ENCODE measurements at places on chromosomes 13 and 19.

- peak; percentile 45 for DNase-seq
Measured at GRCh38 chr13:31951215-31951678, 80.3 kb upstream of the FRY start.

- no peak for DNase-seq
Measured at GRCh38 chr13:42680748-42681147, 100.6 kb upstream of the FAM216B start.

- DNase-seq: no peak
Measured at GRCh38 chr13:96836733-96837132, 157.5 kb downstream of the OXGR1 start.

DNA sequence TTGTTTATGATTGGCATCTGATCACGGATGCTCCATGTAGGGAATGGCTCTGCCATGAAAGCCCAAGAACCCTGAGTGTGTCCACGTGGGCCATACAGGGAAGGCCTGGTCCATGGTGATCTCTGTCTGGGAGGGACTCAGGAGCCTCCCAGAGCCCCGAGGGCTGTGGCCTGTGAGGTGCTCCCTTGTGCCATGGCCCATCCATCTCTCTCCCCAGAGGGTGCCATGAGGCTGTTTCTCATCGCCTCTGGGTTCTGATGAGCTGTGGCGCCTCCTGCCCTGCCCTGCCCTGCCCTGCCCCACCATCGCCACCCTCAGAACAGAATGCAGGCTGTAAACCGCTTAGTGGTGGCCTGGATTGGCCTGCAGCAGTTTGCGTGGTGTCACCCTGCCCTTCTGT, 83.1 kb downstream of the ATP11A start:
- no peak for DNase-seq

DNA sequence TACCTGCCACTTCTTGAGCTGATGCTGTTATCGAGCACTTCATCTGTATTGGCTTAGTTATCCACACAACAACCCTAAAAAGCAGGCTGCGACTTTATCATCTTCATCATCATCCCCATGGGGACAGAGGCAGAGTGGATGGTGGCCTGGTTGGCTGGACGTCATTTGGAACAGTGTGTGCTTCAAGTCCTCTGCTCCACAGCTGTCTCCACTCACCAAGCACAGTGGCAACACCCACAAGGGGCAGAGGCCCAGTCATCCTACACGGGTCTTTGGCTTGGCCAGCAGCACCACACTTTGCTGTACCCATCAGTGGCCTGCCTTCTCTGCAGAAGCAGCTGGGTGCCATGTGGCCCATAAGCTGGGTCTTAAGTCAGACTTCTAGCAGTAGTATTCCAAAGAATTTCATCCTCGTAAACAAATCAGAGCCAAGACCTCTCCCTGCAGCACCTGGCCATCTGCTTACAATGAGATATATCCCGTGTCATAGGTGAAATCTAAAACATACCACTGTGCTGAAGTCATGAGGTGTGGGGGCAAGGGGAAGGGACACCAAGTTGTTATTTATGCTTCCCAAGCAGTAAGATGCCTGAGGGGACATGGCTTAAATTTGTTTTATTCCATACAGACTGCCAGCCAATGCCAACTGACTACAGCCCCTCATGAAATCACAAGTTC, 47.9 kb upstream of the EPHX3 start:
- DNase-seq: no peak

DNA sequence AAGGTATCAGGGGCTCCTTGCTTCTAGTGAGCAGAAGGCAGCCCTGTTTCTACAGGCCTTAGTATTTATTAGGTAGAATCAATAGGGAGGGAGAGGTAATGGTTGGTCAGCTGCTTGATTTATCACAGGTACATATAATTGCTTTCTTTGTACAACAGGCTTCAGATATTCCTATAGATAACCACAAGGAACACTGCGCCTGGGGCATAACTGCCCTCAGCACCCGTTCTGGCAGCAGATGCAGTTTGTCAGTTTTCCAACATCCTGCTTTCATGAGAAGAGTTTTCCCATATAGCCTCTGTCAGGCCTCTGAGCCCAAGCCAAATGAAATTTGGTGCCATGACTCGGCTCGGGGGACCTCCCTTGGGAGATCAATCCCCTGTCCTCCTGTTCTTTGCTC, 12.4 kb upstream of the ZNF486 start:
- no peak for DNase-seq

DNA sequence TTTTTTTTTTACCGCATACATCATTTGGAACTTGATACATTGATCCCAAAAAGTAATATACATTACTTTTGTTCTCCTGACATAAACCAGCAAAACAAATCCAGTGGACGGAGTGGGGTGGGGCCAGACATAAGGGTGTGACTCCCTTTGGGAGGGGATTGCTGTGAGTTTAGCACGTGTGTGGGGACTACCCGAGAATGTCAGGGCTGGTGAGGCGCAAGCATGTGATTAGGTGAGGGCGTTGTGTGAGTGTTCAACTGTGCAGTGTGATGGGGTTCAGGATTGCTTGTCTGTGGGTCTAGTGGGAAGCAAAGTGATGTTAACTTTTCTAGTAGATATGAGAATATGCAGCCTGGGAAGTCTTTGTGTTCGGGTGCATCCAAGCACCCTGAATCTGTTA, 468.0 kb downstream of the TSHZ3 start:
- DNase-seq: no peak

GRCh38 chr19:46731007-46731501, 14.1 kb upstream of the PRKD2 start:
- DNase-seq: no peak

- DNase-seq: no peak
Measured at GRCh38 chr13:73055813-73056564, 2.8 kb upstream of the KLF5 start.

GRCh38 chr19:46976845-46977320, 42.8 kb upstream of the NPAS1 start:
- DNase-seq: no peak

- no peak for DNase-seq
Measured at GRCh38 chr13:42617221-42617620, 43.3 kb downstream of the TNFSF11 start.

DNA sequence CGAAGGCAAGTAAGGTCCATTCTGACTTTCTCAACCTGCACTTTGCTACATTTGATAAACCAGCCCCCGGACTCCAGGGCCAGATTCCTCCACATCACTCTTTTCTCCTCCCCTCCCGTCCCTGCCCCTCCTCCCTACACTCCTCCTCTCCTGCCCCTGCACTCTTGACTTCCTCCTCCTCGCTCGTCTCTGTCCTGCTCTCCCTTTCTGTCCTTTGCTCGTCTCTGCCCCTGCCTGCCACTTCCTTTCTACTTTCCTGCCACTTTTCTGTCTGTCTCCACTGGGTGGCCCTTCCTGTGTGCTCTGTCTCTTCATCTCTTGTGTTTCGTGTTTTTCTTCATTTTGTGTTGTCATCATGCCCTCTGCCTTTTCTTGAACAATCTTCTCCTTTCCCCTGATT, 7.0 kb downstream of the U2AF2 start:
- DNase-seq: no peak

- peak; percentile 42 for DNase-seq
Measured at GRCh38 chr13:32314271-32315237, 609 bp downstream of the ZAR1L start.

GRCh38 chr19:58366585-58367430, 4.3 kb upstream of the ZNF497 start:
- DNase-seq: no peak

GRCh38 chr19:38395381-38396114, 7.1 kb downstream of the SPRED3 start:
- no peak for DNase-seq

GRCh38 chr13:78047151-78047550, 128.5 kb upstream of the EDNRB start:
- DNase-seq: no peak

GRCh38 chr13:78147905-78148304, 229.3 kb upstream of the EDNRB start:
- DNase-seq: no peak

DNA sequence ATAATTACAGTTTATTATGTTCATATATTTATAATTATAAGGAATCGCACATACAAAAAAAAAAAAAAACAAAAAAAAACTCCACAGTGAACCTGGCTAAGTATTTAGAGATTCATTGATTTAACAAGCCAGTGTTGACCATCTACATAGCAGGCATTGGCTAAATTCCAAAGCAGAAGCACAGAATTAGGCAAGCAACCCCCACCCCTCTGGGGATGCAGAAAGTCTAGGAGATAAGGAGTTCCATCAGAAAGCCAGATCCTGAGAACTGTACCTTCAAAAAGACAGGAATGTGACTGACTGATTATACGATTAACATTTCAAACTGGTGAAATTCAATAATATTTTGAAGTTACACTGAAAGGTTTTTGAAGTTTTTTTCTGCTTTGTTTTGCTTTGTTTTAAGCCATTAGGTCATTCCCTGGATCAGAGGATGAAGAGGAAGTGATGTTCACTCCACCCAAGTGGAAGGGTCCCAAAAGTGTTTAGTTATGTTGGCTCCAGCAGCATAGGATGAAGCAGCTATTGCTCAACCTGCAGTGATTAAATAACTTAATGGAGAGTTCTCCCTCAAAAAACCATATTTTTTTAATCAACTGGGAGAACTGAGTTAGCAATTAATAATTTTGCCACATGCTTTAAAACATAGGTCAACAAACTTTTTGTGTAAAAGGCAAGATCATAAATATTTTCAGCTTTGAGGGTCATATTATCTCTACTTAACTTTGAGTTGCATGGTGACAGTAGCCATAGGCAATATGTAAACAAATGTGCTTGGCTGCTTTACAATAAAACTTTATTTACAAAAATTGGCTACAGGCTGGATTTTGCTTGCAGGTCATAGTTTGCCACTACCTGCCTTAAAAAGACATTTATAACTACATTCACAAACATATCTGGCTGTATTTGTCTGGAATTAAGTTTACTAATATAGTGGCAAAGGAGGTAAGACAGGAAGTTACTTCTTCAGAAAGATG, 49.6 kb downstream of the DOCK9 start:
- DNase-seq: no peak

- DNase-seq: no peak
Measured at GRCh38 chr19:1353144-1353543, 30.6 kb upstream of the NDUFS7 start.

GRCh38 chr13:103030776-103031175, 35.4 kb downstream of the SLC10A2 start:
- DNase-seq: no peak

DNA sequence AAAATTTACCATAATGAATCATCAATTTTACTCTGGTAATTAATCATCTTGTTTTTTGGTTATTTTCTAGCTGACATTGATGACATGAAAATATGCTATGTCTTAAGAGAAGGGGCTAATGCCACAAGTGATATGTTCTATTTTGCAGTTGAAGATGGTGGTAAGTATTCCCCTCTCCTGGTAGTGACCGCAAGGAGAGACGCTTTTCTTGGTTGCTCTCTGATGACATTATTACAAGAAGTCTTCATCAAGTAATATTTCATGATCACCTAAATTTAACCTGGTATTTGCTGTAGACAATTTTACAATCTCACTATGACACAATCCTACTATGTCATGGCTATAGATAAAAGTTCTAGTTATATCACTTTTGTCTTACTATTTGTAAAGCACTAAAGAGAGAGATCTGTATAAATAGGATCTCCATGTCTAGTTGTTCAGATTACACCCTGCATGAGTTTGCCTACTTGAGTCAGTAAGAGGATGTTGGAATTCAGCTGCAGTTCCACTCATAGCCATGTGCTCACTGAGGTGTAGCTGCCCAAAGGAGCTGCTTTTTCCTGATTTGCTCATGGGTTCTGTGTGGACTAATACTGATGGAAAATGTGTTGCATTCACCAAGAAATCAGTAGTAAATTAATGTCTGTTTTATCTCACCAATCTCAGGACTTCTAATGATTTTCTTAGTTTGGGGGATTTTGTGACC, 10.9 kb downstream of the FREM2 start:
- no peak for DNase-seq

DNA sequence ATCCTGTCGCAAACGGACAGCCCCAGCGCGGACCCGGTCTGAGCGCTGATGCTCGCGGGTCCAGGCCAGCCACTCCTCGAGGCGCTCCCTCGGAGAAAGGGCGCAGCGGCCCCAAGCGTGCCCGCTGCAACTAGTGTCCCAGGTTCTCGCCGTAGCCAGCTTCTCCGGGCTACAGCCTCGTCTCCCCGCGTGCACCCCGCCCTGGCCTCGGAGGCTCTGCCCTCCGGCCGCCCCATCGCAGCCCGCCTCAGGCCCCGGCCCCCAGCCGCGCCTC, 487 bp downstream of the FLT1 start:
- DNase-seq: no peak

DNA sequence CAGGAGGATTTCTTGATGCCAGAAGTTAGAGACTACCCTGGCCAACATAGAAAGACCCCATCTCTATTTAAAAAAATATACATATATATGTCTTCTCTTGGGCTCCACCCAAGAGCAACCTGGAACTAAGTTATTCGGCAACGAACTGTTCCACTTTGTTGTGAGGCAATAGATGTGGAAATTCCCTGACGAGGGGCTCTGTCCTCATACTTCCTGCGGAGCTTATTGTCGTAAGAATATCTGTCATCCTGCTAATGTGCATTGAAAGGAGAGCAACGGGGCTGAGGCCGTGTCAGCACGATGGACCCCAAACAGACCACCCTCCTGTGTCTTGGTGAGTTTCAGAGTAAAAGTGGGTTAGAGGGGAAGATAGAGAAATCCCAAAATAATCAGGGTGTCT, at the start of gene FCAR:
FCAR (plus strand) TSS at position 246 of the 400 bp plus-strand sequence; CDS start at position 301, 55 bp downstream.
- no peak for DNase-seq

- DNase-seq: no peak
Measured at GRCh38 chr13:109165417-109165904, 536.0 kb downstream of the MYO16 start.

DNA sequence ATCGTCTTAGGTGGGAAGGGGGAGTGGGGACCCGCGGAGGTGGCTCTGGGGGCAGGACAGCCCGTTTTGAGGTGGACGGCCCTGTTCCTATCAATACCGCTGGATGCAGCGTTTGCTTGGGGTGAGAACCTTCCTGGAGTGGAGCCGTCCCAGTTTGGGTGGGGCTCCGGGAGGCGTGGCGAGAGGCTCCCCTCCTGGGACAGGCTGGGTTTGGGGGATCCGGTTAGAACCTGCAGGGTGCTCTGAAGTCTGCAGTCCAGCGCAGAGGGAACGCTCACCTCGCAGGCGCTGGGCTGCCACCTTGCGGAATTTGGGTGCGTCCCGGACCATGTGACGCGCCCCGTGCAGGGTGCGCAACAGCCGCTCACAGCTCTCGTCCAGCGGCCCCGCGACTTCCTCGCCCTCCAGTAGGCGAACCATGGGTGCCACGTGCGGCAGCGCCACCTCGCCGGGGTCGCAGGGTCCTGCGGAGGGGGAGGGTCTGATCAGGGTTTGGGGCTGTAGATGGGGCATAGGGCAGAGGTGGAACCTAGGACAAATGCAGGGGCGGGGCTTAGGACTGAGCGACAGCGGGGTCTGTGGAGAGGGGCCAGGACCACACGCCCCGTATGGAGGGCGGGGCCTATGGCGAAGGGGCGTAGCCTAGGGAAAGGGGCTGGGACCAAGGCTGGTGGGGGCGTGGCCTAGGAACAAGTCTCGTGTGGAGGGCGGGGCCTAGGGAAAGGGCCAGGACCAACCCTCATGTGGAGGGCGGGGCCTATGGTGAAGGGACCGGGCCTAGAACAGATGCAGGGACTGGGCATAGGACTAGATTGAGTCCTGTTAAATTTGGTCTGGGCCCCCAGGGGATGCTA, 13.8 kb downstream of the SH2D3A start:
- peak; percentile 85 for DNase-seq

GRCh38 chr13:73508841-73509240, 450.0 kb downstream of the KLF5 start:
- no peak for DNase-seq
